ENCODE measurements at places on chromosomes 7 and 10.

- no peak for DNase-seq
These were observed 648.4 kb upstream of the LRRTM3 start for GRCh38 chr10:66277481-66277880.

DNA sequence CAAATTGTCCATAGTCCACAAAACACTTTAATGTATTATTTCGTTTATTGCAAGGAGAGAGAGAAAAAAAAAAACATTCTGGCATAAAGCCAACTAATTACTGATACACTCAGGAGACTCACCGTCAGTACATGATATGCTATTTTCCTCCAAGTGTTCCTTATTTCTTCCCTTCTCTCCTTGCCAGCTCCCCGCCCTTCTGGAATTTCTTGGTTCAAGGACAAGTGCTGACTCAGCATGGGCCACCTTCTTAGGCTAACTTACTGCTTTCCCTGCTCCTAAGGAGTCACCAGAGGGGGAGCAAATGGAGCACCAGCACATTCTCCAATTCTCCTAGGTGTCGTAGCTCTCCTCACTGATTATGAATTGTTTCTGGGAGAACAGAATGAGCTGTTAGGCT lies 133.8 kb upstream of the HDAC9 start:
- DNase-seq = no peak

DNA sequence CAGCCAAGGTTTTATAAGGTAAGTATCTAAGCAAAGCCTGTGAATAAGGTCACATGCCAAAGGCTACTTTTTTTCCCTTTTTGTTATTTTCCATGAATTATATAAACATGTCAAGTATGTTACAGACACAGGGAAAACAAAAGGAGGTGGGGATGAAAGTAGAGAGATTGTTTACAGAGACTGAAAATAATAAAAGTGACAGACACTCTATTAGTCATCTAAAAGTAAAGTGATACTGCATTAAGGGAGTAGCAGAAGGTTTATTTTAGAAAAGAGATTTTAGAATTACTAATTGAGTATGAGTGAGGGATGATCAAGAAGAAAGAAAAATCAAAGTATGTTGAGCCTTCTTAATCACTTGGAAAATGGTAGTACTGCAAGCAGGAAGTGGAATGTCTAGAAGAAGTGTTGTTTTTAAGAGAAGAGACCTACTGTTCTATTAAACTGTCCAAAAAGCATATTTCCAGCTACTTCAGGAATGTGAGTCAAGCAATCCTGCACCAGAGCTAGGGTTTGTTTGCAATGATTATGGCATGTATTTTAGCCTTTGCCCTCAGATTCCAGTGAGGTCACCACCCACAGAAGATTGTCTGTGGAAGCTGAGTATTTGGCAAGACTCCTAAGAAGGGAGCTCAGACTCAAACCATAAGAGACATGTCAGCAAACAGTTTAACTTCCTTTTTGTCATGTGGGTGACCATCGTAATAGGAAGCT lies 177.9 kb upstream of the PLXDC2 start:
- DNase-seq = no peak

GRCh38 chr10:78162853-78163252 lies 129.2 kb downstream of the RPS24 start:
- no peak for DNase-seq

DNA sequence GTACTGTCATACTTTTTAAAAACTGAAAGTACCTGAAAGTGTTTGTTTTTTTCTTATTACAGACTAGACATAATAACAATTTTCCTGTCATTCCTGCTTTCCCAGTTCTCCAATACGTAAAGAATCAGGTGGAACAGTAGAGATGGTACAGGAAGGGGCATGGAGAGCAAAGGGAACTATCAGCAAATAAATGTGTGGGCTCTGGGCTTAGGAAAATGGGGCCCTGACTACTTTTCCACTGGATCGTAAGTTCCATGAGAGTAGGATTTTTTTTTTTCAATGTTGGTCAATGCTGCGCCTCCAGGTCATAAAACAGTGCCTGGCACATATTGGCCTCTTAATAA lies 15.2 kb upstream of the FAS start:
- no peak for DNase-seq

DNA sequence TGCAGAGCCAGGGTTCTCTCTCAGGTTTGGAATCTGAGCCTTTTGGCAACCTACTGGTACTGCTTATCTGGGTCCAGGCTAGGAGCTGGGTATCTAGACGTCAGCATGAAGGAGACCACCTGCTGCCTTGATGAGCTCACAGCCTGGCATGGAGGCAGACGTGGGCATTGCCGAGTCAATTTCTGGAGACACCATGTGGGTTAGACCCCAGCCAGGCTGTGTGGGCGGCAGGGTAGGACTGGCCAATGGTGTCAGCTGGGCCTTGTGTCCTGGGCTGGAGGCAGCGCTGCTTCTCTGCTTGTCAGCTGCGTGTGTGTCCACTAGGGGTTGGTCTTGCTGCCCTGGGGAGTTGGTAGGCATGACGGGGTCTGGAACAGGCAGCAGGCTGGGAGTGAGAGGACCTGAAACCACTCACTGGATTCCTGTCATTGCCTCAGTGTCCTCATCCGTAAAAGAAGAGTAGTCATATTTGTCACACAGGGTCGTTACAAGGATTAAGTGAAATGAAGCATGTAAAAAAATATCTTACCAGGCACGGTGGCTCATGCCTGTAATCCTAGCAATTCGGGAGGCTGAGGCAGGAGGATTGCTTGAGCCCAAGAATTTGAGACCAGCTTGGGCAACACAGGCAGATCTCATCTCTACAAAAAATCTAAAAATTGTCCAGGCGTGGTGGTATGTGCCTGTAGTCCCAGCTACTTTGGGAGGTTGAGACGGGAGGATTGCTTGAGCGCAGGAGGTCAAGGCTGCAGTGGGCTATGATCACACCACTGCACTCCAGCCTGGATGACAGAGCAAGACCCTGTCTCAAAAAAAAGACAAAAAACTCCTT lies 31.7 kb upstream of the ANKRD2 start:
- no peak for DNase-seq
